ENCODE measurements at places on chromosomes 12 and 14.

GRCh38 chr12:49375406-49375805 lies 8.1 kb downstream of the SPATS2 start:
- no peak for DNase-seq

DNA sequence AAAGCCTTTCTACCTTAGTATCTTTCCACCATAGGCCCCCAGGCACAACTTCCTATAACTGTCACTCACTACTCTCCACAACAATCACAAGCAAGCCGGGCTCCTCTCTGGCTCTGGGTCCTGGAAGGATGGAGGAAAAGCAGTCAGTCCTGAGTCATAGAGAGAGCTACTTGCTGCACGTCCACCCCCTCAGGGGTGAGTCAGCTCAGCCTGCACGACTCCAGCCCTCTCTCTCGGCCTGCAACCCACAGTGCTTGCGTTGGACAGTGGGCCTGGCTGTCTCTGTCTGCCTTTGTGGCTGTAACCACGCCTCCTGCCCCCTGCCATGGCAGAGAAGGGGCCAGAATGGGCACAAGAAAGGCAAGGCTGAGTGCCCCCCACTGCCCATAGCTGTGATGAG lies 154.1 kb upstream of the FKBP4 start:
- DNase-seq: no peak

DNA sequence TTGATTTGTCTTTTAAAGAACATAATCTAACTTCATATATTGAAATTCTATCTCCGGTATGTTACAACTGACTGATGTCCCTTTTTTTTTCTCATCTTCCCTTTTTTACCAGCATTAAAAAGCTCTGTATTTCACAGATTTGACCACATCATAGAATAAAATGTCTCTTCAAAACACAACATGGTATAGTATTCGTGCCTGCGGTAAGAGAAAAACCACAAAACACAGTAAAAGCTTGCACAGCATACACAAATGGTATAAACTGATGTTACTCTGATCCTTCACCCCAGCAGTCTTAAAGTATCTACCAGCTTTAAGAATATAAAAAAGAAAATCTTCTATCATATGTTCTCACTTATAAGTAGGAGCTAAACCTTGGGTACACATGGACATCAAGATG lies 83.4 kb downstream of the HECTD1 start:
- no peak for DNase-seq

GRCh38 chr14:23438101-23438971 lies 2.9 kb upstream of the MYH7 start:
- no peak for DNase-seq

DNA sequence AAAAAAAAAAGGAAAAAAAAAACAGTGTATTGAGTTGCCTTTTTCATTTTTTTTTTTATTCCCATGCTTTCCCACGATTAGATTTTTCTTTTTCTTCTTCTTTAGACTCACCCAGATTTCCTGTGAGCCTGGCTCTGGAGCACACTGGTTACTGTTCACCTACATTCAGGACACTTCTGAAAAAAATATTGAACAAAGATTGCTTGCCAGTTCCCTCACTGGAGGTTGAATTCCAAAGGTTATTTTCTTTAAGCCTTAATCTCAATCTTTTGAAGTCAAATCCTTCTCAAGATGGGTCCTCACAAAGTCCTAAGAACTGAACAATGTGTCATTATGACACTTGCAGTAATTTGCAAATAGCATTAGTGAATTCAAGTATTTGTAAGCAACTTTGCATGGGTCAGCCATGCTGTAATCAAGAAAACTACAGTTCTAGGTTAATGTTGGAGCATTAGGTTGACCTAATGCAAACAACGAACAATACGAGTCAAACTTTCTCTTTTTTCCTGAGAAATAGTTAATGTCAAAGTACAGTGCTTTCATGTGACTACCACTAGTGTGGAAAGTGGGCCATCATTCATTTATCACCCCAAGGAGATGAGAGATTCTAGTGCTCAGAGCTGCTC lies 49.2 kb upstream of the DUSP6 start:
- no peak for DNase-seq

DNA sequence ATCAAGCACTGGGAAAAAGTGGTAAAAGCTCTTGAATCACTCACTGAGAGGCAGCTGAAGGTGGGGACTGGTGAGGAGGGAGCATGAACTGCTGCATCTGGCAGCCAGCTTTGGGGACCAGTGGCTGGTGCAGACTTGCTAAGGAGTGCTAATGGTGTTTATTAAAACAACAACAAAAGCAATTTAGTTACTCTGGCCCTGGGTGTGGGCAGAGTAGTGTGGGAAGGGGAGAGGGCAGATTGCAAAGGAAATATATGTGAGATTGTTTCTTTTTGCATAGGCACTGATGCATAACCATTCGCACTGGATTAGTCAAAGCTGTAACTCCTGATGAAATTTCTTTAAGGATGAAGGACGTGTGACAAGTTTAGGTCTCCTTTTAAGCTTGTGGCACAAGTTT lies 8.1 kb downstream of the TXNRD1 start:
- DNase-seq: no peak

All from CD4-positive, alpha-beta T cell treated with Interferon gamma for 1 hour (primary cell).